ENCODE measurements at places on chromosomes 3 and 15. TPM values are rescaled to one million over a fixed set of nuclear protein-coding genes. Genes with fewer than 3 reads are reported as not detected.

The PPP1R14D gene
- not detected for polyA plus RNA-seq

The ZNF860 gene
- 1.2 TPM for polyA plus RNA-seq

The NEDD4 gene
- 1.8 TPM for polyA plus RNA-seq

The SLC12A1 gene
- polyA plus RNA-seq: 0.67 TPM

The ARPC4 gene
- polyA plus RNA-seq: 179 TPM

The SLC22A14 gene
- 0.16 TPM for polyA plus RNA-seq

The ARNT2 gene
- 49.8 TPM for polyA plus RNA-seq

The ANKUB1 gene
- polyA plus RNA-seq: not detected

The MNS1 gene
- not detected for polyA plus RNA-seq

The REC114 gene
- not detected for polyA plus RNA-seq

The GHSR gene
- not detected for polyA plus RNA-seq

The CACNA1D gene
- polyA plus RNA-seq: 24.9 TPM
